Tibial nerve (tissue), 4 donors: ENCODE measurements at places on chromosomes 2 and 18. TPM values are rescaled to one million over a fixed set of nuclear protein-coding genes. Genes with fewer than 3 reads are reported as not detected.

DNA sequence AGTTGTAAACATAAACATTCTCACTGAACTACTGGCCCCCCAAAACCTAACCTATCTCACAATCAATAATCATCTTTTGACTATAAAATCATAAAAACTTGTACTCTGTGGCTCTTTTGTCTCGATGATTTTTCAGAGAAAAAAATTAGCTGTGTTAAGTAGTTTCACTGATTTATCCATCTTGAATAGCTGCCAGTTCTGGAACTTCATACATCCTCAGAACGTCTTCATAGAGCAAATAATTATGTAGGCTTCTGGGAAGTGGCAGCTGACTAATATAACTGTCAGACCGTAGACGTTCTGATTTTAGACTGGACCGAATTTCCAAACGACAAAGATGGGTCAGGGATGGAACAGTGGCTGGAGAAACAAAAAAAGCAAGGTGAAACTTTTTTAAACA, 97.3 kb upstream of the CHAC2 start:
- H3K4me1 ChIP-seq, result no peaks in the 10 kb centered on the region
- no peak for DNase-seq
- H3K27ac ChIP-seq, result no peak overlapping the region
- H3K27me3 ChIP-seq, result no peaks in the 10 kb centered on the region
- peaks cover 17% of the 10 kb centered on the region for H3K36me3 ChIP-seq

DNA sequence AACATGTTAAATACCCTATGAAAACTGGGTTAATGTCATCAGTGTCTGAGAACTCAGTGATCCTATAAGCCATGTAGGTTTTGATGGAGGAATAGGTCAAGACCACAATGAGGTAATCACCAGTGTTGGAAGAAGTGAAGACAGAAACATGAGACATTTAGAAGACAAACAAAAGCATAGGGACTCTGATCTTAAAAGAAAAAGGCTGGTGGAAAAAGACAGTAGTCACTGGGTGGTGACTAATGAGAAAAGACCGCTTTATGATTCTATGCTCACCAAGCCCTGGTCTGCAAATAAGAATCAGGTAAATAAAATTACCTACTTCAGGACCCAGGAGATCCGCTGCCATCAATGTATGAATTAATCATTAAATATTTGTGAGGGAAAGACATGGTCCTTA, 271.9 kb downstream of the GPD2 start:
- DNase-seq, result no peak
- peaks cover 20% of the 10 kb centered on the region for H3K4me1 ChIP-seq
- H3K36me3 ChIP-seq, result no peaks in the 10 kb centered on the region
- no peak overlapping the region for H3K27ac ChIP-seq

DNA sequence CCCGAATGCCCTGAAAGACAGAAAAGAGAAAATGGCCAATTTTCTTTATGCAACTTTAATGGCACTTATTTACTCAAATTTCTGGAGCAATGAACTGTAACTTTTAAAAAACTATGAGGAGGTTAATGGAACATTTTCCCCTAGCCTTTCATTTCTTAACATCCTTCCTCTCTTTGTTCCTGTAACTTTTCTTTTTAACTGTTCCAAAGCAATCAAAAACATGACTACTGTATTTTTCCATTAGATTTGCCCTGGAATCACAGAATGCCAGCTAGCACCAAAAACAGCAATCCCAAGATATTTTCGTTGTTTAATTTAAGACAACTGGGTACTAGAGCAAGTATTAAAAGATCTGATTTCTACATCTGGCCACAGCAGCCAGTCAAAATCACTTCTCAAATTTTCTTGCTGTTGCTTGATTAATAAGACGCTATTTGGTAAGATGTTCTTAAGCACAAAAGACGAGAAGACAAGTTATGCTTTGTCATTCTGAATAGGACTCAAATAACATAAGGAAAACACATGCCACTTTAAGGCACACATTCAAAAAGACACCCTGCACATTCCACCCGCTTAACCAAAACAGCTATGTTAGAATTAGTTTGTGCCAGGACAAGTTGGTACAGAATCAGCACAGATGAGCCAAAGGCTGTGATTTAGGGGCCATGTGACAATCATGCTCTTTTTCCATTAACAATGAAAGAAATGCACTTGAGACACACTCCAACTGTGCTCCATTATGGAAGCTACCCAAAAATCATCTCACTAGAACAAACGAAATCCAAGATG, 3.6 kb downstream of the STARD7 start:
- peaks cover 76% of the 10 kb centered on the region for H3K4me1 ChIP-seq
- H3K27me3 ChIP-seq, result no peaks in the 10 kb centered on the region
- H3K36me3 ChIP-seq, result no peaks in the 10 kb centered on the region

DNA sequence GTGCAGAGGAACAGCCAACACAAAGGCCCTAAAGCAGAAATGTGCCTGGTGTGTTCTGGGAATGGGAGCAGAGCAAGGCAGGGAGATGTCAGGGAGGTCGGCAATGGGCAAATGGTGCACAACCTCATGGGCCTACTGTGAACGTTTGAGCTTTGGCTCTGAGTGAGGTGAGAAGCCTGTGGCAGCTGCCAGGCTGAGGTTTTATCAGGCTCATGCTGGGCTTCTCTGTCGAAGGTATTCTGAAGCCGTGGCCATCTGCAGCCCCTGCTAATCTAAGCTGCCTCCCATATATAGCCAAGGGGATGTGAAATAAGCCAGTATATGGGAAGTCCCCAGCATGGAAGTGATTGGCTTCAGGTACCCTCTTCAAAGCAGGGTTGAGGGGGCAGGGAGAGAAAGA, 193.3 kb downstream of the SLC4A3 start:
- no peak overlapping the region for H3K4me3 ChIP-seq
- no peak for DNase-seq
- H3K27me3 ChIP-seq, result no peaks in the 10 kb centered on the region
- H3K4me1 ChIP-seq, result peaks cover 7% of the 10 kb centered on the region
- H3K27ac ChIP-seq, result no peak overlapping the region

- H3K4me3 ChIP-seq, result no peak overlapping the region
- no peak for DNase-seq
- no peaks in the 10 kb centered on the region for H3K36me3 ChIP-seq
- no peaks in the 10 kb centered on the region for H3K4me1 ChIP-seq
Observed at GRCh38 chr2:24819442-24820174, 26.4 kb downstream of the CENPO start.

- no peaks in the 10 kb centered on the region for H3K27me3 ChIP-seq
- no peaks in the 10 kb centered on the region for H3K36me3 ChIP-seq
- H3K27ac ChIP-seq, result no peak overlapping the region
- DNase-seq, result peak; percentile 28
Observed at GRCh38 chr18:79575891-79576685, 103.5 kb upstream of the CTDP1 start.

- no peak for DNase-seq
- no peaks in the 10 kb centered on the region for H3K4me1 ChIP-seq
- H3K27me3 ChIP-seq, result no peaks in the 10 kb centered on the region
Observed at GRCh38 chr2:3338340-3338739, 39.3 kb downstream of the EIPR1 start.

GRCh38 chr18:12745095-12745795, 42.4 kb downstream of the PSMG2 start:
- DNase-seq, result no peak
- no peaks in the 10 kb centered on the region for H3K27me3 ChIP-seq
- no peaks in the 10 kb centered on the region for H3K4me1 ChIP-seq
- no peaks in the 10 kb centered on the region for H3K36me3 ChIP-seq

DNA sequence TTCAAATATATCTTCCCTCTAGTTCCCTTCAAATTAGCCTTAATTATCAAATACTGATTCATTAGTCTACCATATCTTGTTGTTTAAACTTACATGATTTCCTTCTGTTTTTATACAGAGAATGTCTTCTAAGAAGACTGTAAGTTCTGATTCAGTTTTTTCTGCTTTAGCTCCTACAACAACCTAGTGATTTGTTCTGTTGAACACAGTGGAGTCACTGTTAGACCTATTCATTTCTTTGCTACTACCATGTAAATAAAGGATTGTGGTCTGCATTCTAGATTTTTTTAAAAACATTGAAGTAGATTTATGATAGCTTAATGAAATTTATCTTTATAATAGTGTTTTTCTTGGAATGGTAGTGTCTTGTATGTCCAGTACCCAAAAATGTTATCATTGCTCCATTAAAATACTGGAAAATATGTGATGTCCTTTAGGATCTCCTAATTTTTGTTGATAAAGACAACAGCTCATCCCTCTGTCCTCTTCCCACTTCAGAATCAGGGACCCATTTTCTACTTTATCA, 146.4 kb downstream of the MBD5 start:
- H3K27ac ChIP-seq, result no peak overlapping the region
- no peaks in the 10 kb centered on the region for H3K4me1 ChIP-seq
- DNase-seq, result no peak

- no peaks in the 10 kb centered on the region for H3K27me3 ChIP-seq
- H3K36me3 ChIP-seq, result peaks cover 26% of the 10 kb centered on the region
- H3K27ac ChIP-seq, result no peak overlapping the region
- H3K4me3 ChIP-seq, result no peak overlapping the region
- H3K4me1 ChIP-seq, result no peaks in the 10 kb centered on the region
Observed at GRCh38 chr2:70050631-70051425, 36.4 kb upstream of the PCBP1 start.

DNA sequence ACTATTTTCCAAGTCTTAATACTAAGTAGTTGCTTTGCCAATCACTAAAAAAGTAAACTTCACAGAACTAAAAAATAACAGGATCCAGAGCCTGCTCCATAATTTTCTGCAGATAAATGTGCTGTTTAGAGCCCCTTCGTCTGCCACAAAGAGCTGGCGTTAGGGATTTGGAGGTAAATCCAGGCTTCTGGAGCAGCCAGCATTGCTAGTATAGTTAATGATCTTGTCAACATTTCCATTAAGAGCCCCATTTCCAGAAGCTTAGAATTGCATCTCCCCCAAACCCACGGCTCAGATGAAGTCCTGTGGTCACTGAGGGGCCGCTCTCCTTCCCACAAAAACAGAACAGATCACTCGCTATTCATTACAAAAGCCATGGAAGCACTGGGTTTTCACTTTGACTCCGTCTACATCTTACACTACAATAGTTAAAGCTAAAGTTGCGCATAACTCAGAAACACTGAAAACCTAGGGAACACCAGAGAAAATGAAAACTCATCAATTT, 41.9 kb downstream of the ZNF516 start:
- DNase-seq, result no peak
- H3K27ac ChIP-seq, result peak overlapping the region; percentile 97
- peaks cover 26% of the 10 kb centered on the region for H3K4me1 ChIP-seq

- H3K4me3 ChIP-seq, result no peak overlapping the region
- no peaks in the 10 kb centered on the region for H3K27me3 ChIP-seq
- H3K4me1 ChIP-seq, result no peaks in the 10 kb centered on the region
- no peak overlapping the region for H3K27ac ChIP-seq
- DNase-seq, result no peak
Observed at GRCh38 chr2:33230842-33231241, 245.6 kb upstream of the RASGRP3 start.

DNA sequence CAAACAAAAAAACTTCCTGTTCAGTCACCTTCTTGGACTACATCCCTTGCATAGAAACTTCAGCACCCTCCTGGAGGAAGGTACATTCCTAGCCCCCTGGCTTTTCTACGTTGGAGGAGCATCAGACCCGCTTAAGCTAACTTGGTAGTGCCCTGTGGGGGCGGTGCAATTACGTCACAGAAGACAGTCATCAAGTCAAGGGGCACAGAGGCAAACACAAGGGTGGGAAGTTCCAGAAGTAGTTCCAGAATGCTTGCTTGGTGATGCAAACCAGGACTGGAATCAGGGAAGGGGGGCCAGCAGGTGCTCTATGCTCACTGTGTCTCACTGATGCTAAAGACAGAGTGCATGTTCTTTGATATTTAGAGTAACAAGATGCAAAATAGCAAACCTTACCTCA, 15.2 kb upstream of the AGFG1 start:
- H3K27me3 ChIP-seq, result no peaks in the 10 kb centered on the region
- H3K4me1 ChIP-seq, result no peaks in the 10 kb centered on the region
- H3K36me3 ChIP-seq, result no peaks in the 10 kb centered on the region
- no peak for DNase-seq
- H3K4me3 ChIP-seq, result no peak overlapping the region

DLX2 gene
- not detected for total RNA-seq

BIRC6 gene
- total RNA-seq, result 87.5 TPM

SYT4 gene
- total RNA-seq, result not detected

KYNU gene
- total RNA-seq, result 0.63 TPM

KHK gene
- 12.2 TPM for total RNA-seq

MC2R gene
- total RNA-seq, result not detected

LYPD6 gene
- 7.1 TPM for total RNA-seq

LHCGR gene
- total RNA-seq, result 10.5 TPM
